ENCODE measurements at places on chromosomes 3 and 15.

GRCh38 chr3:152564459-152564858 lies 270.5 kb upstream of the P2RY1 start:
- no peak for DNase-seq

DNA sequence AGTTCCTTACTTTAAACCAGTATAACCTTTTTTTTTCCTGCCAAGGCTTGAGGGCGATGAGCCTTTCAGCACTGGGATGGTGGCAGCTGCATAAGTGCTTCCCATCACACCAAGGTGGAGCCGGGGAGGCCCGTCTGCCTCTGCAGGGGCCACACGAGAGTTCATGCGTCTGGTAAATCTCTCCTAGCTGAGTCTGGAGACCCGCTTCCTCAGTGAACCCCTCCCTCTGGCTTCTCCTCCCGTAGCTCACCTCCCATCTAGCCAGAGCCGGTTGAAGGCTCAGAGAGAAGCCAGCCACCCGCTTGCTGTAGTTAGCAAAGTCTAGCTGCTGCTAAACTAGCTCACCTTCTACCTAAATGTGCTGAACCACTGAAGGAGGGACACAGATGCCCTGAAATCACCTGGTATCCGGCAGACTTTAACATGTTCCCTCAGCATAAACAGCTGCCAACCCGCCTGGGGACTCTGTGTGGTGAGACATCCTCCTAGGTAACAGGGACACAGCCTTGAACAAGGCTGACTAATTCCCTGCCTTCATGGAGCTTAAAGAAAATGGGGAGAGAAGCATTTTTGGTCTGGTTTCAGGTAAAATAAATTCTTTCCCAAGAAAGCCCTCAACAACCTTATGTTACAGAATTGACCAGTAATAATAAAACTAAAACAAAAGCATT lies 42.9 kb downstream of the RLBP1 start:
- DNase-seq: no peak

DNA sequence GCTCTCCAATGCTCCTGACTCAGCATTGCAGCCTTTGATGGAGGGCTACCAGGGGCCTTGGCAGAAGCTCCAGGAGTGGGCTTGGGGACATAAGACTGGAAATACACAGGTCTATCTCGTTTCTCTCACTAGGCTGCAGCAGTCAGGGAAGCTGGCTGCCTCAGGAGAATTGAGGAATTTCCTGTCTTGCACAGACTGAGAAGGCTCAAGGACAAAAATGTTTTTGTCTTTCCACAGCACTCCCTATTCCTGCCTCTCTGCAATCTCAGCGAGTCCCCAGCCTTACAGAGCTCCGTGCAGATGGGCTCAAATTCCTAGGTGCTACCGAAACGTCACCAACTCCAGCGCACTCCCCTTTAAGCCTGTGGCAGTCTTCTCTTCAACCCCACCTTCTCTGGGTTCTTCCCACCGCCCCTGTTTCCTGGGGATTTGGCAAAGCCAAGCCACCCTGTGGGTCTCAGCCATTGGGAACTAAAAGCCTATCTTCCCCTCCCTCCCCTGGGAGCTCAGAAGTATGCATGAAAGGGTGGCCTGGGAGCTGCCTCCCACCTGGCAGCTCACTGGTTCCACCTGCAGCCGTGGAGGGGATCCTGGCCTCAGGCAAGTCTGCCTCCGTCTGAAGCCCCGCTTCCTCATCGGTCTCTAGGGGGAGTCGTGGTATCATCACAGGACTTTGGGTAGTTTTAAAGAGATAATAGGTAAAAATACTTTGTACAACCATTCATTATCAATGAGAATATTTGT lies 322.6 kb upstream of the FRG2C start:
- no peak for DNase-seq

- no peak for DNase-seq
Observed at GRCh38 chr15:70593795-70594194, 169.6 kb downstream of the UACA start.

DNA sequence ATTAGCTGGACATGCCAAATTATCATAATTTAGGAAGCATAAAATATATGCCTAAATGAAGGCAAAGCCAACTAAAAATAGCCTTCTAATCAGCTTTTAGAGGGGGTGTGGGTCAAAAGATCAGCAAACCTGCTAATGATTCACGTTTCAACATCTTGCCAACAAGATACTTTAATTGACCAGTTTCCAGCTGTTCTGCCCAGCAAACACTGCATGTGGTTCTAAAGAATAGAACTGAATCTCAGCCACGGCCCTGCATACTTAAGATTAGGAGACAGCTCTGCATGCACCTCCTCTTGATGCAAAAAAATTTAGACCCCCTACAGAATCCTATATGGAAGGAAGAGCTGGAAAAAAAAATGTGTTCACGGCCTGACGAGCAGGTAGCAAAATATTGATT lies 500.5 kb downstream of the TBL1XR1 start:
- no peak for DNase-seq

GRCh38 chr15:71761649-71762048 lies 48.7 kb upstream of the NR2E3 start:
- no peak for DNase-seq

DNA sequence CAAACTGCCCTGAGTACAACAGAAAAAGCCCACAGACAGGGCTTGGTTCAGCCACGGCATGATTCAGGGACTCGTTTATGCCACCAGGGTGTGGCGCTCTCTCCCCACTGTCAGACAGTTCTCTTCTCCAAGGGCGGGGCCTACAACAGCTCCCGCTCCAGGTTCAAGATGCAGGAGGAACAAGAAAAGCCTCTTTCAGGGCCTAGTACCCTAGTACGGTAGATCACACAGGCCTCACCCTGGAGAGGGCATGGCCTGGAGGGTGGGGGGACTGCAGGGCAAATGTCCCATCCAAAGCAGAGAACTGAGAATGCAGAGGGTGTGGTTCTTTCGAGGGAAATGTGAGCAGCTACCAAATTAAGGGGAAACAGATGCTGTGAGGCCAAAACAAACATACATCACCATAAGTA lies 12.0 kb downstream of the MESD start:
- DNase-seq: peak; percentile 63

DNA sequence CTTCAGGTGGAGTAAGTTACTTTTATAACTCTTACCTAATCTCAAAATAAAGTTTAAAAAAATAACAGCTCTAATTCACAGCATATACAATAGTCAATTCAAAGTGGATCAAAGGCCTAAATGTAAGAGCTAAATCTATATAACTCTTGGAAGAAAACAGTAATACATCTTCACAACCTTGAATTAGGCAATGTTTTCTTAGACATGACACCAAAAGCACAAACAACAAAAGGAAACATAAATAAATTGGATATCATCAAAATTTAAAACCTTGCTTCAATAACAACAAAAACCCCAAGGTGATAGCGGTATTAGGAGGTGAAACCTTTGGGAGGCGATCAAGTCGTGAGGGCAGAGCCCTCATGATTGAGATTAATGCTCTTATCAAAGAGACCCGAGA lies 12.8 kb downstream of the DENND6A start:
- no peak for DNase-seq

- no peak for DNase-seq
Observed at GRCh38 chr3:14371573-14372474, 30.6 kb upstream of the SLC6A6 start.

DNA sequence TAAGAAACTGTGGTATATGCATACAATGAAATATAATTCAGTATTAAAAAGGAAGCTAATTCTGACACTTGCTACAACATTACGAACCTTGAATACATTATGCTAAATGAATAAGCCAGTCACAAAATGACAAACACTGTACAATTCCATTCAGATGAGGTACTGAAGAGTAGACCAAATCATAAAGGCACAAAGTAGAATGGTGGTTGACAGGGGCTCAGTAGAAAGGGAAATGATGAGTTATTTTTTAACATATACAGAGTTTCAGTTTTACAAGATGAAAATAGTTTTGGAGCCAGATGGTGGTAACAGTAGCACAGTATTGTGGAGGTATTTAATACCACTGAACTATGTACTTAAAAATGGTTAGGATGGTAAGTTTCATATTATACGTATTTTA lies 254.6 kb upstream of the RBMS3 start:
- DNase-seq: no peak

GRCh38 chr15:84847382-84847781 lies 30.2 kb downstream of the ALPK3 start:
- no peak for DNase-seq

- no peak for DNase-seq
Observed at GRCh38 chr3:42689421-42690014, 4.2 kb downstream of the KLHL40 start.

- DNase-seq: no peak
Observed at GRCh38 chr15:68337826-68338225, 60.3 kb downstream of the FEM1B start.

GRCh38 chr3:171462224-171462623 lies 2.0 kb upstream of the TNIK start:
- DNase-seq: no peak

DNA sequence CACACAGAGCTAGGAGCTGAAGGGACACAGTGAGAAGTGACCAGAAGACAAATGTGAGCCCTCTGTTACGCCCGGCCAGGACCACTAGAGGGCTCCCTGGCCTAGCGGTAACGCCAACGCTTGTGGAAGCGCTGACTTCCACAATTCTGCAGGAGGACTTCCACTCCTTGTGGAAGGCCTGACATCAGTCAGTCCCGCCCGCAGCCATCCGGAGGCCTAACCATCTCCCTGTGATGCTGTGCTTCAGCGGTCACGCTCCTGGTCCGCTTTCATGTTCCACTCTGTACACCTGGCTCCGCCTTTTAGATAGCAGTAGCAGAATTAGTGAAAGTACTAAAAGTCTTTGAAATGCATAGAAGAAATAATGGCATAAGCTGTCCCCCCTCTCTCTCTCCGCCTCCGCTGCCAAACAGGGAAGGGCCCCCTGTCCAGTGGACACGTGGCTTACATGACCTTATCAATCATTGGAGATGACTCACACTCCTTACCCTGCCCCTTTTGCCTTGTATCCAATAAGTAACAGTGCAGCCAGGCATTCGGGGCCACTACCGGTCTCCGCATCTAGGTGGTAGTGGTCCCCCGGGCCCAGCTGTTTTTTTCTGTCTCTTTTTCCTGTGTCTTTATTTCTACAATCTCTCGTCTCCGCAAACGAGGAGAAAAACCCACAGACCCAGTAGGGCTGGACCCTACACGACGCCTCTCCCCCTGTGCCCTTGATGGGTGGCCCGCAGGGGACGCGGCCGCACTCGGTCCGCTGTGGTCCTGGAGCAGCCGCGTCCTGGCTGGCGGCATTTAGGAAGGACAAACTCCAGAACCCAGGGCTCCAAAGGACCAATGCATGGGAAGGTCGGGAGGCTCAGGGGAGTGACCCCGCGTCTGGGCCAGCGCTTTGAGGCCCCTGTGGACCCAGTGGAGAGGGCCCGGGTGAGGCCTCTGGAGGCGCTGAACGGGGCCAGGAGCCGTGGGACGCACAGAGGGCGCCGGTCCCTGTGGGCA lies 27.0 kb upstream of the RPL32 start:
- DNase-seq: peak; percentile 84

GRCh38 chr3:72614394-72615074 lies 233.7 kb downstream of the SHQ1 start:
- no peak for DNase-seq

- DNase-seq: no peak
Observed at GRCh38 chr15:62357431-62357830, 192.3 kb upstream of the C2CD4B start.

- DNase-seq: no peak
Observed at GRCh38 chr3:152309535-152310307, 41.0 kb downstream of the MBNL1 start.

GRCh38 chr3:190497811-190498210 lies 16.1 kb upstream of the IL1RAP start:
- no peak for DNase-seq

DNA sequence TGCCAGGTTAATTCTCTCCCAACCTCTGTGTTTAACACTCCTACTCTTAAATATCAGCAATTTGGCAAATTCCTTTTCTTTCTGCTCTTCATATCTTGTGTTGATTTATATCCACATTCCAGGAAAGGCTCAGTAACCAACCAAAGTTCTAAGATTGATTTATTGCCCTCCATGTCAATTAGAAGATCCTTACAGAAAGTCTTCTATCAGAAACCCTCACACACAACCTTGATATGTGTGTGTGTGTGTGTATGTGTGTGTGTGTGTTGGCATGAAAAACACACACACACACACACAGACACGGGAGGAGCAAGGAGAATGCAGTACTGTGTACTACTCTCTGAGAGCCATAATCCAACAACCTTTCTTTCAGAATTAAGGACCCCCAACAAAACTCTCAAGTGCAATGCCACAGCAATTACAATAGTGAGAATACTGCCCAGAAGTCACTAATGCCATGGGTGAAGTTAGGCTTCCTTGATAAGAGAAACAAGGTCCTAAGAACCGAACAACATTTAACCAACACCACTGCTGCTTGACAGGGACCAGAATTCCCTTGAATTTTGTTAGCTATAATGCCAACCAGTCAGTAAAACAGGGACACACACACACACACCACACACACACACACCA lies 1.1 kb downstream of the LSAMP start:
- peak; percentile 4 for DNase-seq

DNA sequence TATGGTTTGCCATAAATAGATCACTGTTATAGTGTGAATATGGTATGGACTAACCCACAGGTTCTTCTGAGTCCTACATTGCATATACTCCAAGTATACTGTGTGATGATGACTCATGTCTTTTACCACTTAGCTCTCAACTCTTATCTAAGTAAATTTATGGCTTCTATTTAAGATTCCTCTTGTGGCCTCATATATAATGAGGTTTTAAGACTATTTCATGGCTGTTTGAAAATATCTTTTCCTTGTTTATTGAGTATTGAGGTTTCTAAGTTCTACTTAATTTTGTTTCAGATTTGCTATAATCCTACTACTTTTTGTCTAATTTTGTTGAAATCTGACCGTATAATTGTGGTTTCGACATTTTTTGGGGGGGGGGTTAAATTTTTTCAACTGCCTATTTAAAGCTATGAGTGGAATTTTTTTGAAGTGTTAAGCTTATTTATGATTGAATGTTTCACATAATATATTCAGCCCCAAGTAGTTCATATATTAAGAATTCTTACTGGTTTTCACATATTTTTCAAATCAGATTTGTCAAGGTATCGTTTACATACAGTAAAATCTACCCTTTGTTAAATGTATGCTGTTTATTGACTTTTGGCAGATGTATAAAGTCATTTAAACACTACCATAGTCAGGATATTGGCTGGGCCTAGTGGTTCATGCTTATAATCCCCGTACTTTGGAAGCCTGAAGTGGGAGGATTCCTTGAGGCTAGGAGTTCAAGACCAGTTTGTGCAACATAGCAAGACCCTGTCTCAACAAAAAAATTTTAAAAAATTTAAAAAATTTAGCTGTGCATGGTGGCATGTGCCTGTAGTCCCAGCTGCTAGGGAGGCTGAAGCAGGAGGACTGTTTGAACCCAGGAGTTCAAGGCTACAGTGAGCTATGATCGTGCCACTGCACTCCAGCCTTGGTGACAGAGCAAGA lies 11.7 kb downstream of the SLC25A36 start:
- DNase-seq: no peak

GRCh38 chr15:90603893-90604292 lies 74.2 kb downstream of the CRTC3 start:
- DNase-seq: no peak

DNA sequence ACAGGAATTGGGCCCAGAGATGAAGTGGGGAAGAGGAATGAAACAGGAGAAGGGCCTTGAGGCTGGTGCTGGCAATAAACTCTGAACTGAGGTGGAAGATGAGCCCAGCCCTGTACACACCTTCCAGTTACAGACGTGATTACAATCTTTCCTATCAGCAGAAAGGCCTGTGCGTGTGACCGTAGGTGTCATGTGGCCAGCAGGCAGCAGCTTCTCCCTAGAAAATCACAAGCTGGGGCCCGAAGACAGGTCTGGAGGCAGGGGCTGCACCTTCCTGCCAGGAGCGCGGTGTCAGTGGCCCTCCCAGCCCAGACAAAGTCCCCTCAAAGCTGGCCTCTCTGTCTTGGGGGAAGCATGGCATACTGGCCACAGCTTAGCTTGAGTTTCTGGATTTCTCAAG lies 16.7 kb upstream of the PIGZ start:
- DNase-seq: no peak

GRCh38 chr15:80404761-80405553 lies 775 bp downstream of the ARNT2 start:
- peak; percentile 47 for DNase-seq
